ENCODE measurements at places on chromosomes 2 and 18.

DNA sequence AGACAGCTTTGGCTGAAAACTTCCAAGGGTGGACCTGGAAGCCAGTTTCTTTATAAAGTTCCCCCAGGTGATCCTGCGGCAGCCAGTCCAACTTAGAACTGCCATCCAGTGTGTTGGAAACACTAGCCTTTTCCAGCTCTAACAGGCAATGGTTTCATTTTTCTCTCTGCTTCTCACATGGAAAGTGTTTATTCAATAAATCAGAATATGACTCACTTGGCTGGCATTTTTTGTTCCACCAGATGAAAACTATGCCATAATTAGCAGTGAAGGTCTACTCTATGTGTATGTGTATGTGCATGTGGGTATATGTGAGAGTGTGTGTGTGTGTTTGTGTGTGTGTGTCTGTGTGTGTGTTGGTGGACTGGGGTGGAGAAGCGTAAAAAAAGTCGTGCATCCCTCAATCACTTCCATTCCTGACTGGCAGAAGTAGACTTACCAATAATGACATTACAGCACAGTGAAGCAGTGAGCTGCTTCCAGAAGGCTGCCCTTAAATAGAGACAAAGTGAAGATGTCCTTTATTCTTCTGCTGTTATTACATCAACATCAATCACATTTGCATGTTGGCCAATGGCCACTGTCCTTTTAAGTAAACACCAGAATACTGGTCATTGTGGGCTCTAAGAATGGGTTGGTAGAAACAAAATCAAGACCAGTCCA, 90.9 kb upstream of the SETBP1 start:
- DNase-seq = no peak

DNA sequence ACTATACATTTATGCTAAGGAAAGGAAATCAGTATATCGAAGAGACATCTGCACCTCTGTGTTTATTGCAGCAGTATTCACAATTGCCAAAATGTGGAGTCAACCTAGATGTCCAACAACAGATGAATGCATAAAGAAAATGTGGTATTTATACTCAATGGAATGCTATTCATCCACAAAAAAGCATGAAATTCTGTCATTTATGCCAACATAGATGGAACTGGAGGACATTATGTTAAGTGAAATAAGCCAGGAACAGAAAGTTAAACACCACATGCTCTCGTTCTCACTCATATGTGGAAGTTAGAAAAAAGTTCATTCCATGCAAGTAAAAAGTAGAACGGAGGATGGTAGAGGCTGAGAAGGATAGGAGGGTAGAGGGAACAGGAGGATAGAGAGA, 59.5 kb downstream of the TWSG1 start:
- no peak for DNase-seq

GRCh38 chr2:61887717-61888266, 664 bp downstream of the CCT4 start:
- peak; percentile 43 for DNase-seq

- no peak for DNase-seq
Observed at GRCh38 chr18:40653682-40654081, 1301.4 kb upstream of the PIK3C3 start.

DNA sequence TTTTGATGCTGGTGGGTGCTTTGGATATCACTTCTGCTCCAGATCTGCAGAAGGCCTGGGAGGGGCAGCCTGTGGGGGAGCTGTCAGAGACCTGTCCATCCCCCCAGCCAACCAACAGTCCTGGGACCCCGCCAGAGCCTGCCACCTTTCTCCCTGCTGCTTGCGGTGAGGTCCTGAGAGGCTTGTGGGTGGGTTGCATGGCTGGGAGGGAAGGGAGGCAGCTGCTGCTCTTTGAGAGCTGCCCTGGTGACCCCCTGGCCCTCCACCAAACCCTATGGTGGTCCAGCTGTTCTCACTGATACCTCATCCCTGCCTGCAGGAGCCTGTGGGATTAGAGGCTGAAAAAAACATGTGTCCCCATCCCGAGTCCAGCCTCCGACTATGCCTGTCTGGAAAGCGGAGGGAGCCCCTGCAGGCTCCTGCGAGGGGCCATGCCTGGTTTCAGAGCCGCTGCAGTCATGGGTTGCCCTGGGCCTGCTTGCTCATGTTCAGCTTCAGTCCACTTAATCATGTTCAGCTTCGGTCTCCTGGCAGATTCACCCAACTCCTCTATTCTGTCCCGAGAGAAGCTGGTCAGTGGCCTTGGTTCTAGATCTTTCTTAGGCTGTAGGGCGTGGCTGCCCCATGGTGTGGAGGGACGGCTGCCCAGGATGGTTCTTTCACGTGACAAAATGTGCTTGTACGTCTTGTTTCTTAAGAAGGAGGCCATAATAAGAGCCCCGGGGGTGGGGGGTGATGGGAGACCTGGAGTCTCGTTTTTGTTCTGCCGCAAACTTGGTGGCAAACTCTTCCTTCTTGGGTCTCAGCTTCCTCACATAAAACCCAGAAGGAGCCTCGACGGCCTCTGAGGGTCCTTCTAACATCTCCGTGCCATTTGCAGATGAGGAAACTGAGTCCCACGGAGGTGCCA, 98.5 kb downstream of the CTIF start:
- DNase-seq = no peak

- DNase-seq = no peak
Observed at GRCh38 chr2:233486778-233487552, 79.6 kb downstream of the USP40 start.

DNA sequence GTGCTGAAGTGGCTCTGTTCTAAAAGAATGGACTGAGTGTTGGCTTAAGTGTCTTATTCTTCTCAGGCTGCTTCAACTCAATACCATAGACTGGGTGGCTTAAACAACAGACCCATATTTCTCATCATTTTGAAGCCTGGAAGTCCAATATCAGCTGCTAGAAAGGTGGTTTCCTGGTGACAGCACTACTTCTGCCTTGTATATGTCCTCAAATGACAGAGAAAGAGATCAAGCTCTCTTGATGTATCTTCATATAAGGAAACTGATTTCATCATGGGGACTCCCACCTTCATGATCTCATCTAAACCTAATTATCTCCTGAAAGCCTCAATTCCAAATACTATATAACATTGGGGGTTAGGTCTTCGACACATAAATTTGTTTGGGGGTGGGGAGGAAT, 449.7 kb upstream of the DSEL start:
- DNase-seq = no peak

- DNase-seq = no peak
Observed at GRCh38 chr18:39232490-39232889, 1666.9 kb upstream of the CELF4 start.

- no peak for DNase-seq
Observed at GRCh38 chr2:60294901-60295635, 258.4 kb downstream of the BCL11A start.

DNA sequence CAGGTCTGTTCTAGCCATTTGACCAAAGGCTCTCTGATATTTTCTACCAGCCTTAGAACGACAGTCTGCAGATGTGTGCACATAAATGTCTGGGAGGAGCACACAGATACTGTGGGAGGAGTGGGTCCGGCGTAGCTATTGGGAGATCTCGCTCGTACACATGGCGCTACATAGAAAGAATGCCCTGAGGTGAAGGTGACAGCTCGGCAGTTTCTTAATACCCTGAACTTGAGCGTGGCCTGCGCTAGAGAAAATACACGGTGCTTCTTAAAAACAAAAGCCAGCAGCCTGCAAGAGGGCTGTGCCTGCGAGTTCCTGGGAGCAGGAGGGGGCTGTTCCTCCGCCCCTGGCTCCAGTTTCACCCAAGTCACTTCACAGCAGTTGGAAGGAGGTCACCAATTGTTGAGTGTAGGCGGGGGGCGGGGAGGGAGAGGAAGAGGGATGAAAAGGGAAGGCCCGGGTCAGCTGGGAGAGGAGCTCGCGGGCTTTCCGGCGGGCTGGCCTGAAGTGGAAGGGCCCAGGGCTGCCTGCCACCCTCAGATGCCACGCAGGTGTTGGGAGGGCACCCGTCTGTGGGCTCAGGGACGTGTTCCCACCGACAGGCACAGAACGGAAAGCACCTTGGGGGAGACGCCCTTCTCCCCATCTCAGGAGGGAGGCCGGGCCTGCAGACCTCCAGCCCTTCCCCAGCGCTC, 124.7 kb upstream of the ZNF516 start:
- DNase-seq = peak; percentile 6

- DNase-seq = no peak
Observed at GRCh38 chr2:138766464-138766863, 13.7 kb downstream of the NXPH2 start.

- no peak for DNase-seq
Observed at GRCh38 chr2:25230948-25231311, 62.5 kb upstream of the POMC start.

GRCh38 chr2:26646986-26647672, 6.0 kb upstream of the CIB4 start:
- DNase-seq = no peak

- DNase-seq = no peak
Observed at GRCh38 chr2:212402316-212402715, 136.3 kb downstream of the ERBB4 start.

- DNase-seq = no peak
Observed at GRCh38 chr2:46800625-46801349, 114.8 kb downstream of the MCFD2 start.

DNA sequence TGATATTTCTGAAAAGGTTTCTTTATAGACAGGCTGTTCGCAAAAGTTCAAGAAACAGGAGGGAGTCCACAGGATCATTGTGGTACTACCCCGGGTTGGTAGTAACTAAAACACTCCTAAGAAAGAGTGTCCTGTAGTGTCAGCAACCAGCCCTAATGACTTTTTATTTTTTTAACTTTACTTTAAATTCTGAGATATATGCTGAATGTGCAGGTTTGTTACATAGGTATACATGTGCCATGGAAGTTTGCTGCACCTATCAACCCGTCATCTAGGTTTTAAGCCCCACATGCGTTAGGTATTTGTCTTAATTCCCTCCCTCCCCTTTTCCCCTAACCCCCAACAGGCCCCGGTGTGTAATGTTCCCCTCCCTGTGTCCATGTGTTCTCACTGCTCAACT, 1396.9 kb upstream of the ZEB2 start:
- no peak for DNase-seq

GRCh38 chr2:228675091-228675490, 493.6 kb upstream of the SPHKAP start:
- no peak for DNase-seq

- DNase-seq = no peak
Observed at GRCh38 chr2:135791418-135792190, 45.4 kb downstream of the LCT start.

GRCh38 chr2:118607641-118608040, 239.8 kb downstream of the EN1 start:
- DNase-seq = no peak

GRCh38 chr18:76948345-76948744, 126.0 kb downstream of the ZNF236 start:
- DNase-seq = no peak

DNA sequence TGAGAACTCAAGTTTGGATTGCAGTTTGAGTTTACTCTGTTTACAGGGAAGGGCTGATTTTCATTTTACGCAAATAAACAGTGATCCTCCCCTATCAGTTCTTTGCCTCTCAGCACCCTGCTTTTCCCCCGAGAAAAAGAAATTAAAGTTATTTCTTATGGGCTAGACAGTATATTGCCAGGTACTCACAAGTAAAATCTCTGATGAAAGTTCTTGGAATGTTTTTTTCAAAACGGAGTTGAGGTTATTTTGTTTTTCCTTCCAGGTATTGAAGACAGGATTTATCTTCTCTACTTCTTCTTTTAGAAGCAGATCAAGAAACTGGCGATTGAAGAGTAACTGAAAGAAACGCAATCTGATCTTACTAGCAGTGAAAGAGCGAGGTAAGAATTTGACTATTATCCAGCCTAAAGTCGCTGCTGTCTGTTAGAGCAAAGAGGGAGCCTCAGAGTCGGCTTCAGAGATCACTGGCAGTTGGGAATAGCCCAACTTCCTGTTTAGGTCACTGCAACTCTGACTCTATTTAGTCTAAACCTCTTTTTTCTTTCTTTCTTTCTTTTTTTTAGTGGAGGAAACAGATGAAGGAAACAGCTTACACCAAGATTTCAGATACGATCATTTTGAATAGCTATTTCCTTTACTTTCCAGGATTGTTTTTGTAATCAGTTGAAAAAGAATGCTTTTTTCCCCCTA, at the start of gene TFPI:
TFPI (minus strand) TSS at position 425 of the 693 bp plus-strand sequence. CDS start 50,667 bp downstream, outside the sequence.
- no peak for DNase-seq

- DNase-seq = no peak
Observed at GRCh38 chr2:32741575-32741974, 113.7 kb downstream of the TTC27 start.

- no peak for DNase-seq
Observed at GRCh38 chr2:213980883-213981282, 430.0 kb upstream of the VWC2L start.

DNA sequence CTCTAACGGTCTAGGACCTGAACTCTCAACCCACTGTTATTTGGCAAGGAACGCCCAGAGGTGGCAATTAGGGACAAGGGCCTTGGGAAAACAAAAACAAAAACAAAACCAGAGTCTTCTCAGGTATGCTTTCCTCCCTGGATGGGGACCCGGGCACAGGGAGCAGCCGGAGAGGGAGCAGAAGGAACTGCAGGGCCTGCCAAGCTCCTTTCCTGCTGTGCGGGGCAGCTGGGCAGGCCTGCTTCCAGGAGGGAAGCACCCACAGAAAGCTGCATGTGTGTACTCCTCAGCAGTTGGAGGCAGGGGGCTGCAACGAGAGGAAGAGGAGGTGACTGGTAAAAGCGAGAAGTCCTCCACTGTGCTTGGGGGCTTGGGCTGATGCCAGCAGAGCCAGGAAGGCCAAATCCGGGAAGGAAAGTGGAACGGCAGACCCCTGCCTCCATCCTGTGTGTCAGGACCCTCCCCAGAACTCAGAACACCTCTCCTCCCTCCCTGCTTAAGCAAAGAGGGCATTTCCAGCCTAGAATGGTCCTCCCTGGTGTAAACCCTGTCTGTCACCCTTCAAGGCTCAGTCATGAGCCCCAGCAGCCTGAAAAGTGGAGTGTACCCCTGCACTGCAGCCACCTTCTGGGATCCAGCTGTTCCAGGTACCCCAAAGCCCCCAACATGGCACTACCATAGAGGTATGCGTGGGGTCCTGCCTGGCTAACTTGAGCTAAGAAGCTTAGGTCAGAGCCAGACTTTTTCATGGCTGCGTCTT, 56.3 kb downstream of the DNMT3A start:
- DNase-seq = no peak

DNA sequence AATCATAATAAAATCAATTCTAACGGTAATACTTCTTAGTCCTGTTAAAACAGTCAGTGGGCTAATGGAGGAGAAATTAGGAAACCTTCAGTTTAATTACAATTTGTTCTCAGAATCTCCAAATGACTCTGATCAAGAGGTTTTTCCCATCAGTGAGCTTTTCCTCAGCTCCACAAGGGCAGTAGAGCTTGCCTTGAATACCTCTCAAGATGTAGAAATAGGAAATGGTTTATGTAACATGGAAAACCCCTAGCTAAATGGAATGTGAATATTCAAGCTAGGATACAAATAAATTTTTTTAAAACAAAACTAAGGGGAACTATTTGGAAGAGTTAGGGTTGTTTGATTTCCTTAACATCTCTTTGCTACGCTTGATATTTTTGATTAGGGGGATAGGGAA, 87.5 kb downstream of the PLEKHM3 start:
- no peak for DNase-seq

GRCh38 chr18:35158728-35159450, 81.9 kb upstream of the ZNF397 start:
- DNase-seq = no peak

DNA sequence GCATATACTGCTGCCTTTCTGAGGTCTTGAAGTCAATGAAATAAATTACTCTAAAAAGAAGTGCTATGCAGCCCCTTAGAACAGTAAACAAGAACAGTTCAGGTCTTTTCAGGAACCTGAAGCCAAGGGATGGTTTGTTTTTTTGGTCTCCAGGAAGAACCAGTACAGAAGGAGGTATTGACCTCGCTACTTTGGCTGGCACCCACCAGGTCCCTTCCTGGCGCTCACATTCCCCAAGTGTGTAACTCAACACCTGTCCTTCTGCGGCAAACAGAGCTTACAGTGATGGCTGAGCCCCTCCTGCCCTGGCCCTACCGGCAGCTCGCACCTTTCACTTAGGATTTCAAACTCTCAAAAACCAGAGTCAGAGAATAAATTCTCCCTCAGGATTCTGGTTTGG, 51.9 kb downstream of the SETBP1 start:
- no peak for DNase-seq

Data from stimulated activated CD4-positive, alpha-beta T cell treated with anti-CD3 and anti-CD28 coated beads, Interleukin-2, amount 100 ng/mL, for 24 hours (primary cell).